Nucleus accumbens (tissue), 56 donors: ENCODE measurements at places on chromosomes 3 and 15.

DNA sequence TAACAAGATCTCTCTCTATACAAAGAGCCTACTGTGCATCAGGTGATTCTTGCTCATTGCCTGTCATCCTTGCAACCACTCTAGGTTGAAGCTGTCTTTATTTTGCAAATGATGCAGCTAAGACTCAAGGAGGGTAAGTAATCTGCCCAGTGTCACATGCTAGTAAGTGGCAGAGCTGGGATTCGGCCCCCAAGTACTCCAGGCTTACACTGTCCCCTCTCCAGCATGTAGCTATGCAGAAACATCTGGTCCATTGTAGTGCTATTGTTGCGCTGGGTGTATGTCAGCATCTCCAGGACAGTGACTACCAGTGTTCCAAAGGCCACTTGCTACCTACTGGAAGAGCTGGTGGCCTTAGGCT is 248.9 kb downstream of the SLCO3A1 start:
- no peak for DNase-seq

- DNase-seq, result no peak
Measured at GRCh38 chr3:111986800-111987199, 8.0 kb downstream of the ABHD10 start.

- no peak for DNase-seq
Measured at GRCh38 chr15:66092053-66093016, 161.2 kb downstream of the MEGF11 start.

- no peak for DNase-seq
Measured at GRCh38 chr15:42344763-42345162, 14.5 kb upstream of the CAPN3 start.

DNA sequence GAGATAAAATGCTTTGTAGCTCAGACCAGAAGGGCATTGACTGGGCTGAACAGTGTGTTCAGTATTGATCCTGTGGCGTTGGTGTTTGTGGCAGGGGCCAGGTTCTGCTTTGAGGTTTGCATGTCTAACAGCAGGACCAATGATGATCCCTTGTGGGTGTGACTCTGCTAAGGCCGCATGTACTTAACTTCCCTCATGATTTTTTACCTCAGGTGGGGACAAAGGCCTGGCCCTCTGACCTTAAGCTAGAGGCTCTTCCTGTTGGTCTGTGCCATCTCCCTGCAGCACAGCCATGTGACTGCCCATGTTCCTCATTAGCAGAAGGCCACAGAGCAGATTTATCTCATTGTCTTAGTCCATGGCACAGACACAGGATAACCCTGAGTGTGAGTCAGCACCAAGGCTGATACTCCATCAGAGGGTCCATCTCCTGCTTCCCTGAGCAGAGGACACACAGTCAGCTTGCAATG is 34.3 kb upstream of the BSN start:
- no peak for DNase-seq

GRCh38 chr3:156948402-156949210 is 122.5 kb downstream of the LEKR1 start:
- no peak for DNase-seq
